Inflammatory macrophage treated with lipopolysaccharide for 1 hour (primary cell): ENCODE measurements at places on chromosomes 7 and 10.

- no peak for DNase-seq
These were observed 43.8 kb downstream of the VWC2 start for GRCh38 chr7:49817279-49817678.

DNA sequence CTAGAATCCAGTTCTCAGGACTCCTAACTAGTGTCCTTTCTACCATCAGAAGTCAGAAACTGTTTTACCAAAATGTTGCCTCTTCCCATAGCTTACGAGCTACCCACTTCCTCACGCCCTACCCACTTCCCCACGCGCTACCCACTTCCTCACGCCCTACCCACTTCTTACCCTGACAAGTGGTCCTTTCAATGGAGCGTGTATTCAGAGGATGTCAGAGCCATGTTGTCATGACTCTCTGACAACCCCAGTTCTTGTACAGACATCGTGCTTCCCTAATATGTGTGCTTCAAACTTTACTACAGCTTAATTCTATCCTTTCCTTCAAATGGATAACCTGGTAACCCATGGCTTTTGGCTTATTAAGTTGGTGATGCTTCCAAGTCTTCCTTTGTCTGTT is 84.8 kb upstream of the PHF14 start:
- peak; percentile 5 for DNase-seq

GRCh38 chr7:144087230-144087629 is 1.2 kb downstream of the OR2A12 start:
- no peak for DNase-seq

- no peak for DNase-seq
These were observed 56.6 kb downstream of the TWIST1 start for GRCh38 chr7:19060761-19061259.

- no peak for DNase-seq
These were observed 20.6 kb downstream of the SHTN1 start for GRCh38 chr10:116984202-116984990.

DNA sequence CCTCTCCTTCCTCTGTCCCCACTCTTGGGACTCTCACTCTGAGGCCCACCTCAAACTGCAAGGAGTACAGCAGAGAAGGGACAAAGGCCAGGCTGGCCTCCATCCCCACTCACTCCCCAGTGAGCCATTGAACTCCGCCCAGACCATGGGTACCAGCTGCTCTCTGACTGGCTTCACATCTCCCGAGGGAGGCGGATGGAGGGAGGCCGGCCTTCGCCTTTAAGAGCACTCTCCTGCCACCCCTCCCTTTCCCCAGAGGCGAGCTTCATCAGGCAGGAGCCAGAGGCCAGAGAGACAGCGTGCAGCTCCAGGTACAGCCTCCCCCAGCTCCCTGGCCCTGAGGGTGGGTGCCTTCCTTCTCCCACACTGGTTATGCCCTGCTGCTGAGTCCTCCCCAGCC is 1.8 kb upstream of the LDB3 start:
- DNase-seq: no peak
